Ecto neural progenitor cell (in vitro differentiated cells): ENCODE measurements at places on chromosomes 1 and 21.

GRCh38 chr1:93438716-93439115 is 9.2 kb upstream of the FNBP1L start:
- DNase-seq = no peak

GRCh38 chr1:186783193-186783592 is 45.6 kb upstream of the PLA2G4A start:
- DNase-seq = no peak

DNA sequence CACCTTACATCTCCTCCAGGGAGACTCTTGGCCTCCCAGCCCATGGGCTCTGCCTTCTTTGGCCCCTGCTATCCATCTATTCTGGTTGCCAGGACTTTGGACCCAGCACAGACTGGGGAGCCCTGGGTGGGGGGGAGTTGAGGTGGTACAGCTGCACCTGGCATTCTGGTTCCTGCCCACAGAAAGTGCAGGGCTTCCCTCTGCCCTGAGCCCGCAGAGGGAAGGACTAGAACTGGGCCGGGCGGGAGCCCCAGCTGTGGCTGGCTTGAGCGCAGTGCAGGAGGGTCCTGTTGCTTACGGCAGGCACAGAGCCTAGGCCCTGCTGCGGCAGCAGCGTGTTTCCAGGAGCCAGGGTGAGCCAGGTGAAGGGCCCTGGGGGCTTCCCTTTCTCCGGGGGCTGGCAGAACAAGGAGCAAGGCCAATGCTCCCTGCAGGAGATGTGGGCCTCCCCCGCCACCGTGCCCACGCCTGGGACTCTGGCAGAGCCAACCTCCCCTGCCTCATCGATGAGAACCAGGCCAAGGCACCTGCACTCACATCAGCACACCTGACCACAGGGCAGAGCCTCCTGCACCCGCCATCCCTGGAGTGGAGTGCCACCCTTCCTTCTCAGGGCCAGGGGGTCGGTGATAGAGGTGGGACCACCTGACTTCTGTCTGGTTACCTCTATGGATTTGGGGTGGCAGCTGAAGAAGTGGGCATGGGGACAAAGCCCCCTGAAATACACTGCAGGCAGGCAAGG is 16.1 kb downstream of the PARS2 start:
- no peak for DNase-seq

DNA sequence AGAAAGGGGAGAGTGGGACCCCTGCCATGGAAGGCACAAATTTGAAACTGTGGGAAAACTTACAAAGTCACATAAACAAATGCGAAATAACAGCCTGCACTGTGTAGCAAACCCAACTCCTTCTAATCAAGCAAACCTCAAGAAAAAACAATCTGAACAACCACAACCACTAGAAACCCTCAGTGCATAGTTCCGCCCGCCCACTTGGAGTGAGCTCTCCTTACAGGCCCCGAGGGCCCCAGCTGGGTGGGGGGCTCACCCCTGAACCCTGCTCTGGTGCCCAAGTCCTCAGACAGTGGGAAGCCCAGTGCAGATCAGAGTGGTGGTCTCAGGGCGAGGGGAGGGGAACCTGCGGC is 931 bp upstream of the MXRA8 start:
- no peak for DNase-seq

GRCh38 chr1:224779536-224779935 is 149.9 kb upstream of the DNAH14 start:
- no peak for DNase-seq

GRCh38 chr1:44723496-44724295 is 7.3 kb downstream of the RNU5D-1 start:
- DNase-seq = no peak

DNA sequence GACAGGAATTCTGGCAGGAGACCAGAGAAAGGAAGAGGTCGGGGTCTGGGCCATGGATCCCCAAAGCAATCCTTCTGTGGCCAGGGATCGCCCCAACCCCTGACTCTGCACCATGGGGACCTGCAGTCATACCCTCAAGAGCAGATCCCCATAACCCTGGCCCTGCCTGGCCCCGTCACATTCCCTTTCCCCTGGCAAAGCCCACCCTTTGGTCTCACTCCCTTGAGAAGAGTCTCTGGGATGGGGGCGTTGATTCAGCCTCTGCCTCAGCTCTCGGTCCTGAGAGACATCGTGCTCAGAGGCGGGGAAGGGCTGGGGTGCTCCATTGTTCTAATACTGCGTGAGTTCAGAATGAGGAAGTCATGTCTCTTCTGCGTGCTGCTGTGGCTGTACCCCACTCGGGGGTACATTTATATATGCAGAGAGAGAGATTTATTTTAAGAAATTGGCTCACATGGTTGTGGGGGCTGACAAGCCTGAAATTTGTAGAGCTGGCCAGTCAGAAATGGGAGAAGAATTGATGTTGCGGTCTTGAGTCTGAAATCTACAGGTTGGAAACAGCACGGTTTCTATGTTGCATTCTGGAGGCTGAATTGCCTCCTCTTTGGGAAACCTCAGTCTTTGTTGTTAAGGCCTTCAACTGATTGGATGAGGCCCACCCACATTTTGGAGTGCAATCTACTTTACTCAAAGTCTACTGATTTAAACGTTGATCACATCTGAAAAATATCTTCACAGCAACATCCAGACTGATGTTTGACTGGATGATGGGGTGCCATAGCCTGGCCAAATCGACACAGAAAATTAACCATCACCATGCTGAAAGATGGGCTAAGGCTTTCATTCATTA is 4.2 kb upstream of the PADI2 start:
- DNase-seq = no peak

GRCh38 chr1:165303386-165303785 is 53.1 kb downstream of the LMX1A start:
- no peak for DNase-seq

DNA sequence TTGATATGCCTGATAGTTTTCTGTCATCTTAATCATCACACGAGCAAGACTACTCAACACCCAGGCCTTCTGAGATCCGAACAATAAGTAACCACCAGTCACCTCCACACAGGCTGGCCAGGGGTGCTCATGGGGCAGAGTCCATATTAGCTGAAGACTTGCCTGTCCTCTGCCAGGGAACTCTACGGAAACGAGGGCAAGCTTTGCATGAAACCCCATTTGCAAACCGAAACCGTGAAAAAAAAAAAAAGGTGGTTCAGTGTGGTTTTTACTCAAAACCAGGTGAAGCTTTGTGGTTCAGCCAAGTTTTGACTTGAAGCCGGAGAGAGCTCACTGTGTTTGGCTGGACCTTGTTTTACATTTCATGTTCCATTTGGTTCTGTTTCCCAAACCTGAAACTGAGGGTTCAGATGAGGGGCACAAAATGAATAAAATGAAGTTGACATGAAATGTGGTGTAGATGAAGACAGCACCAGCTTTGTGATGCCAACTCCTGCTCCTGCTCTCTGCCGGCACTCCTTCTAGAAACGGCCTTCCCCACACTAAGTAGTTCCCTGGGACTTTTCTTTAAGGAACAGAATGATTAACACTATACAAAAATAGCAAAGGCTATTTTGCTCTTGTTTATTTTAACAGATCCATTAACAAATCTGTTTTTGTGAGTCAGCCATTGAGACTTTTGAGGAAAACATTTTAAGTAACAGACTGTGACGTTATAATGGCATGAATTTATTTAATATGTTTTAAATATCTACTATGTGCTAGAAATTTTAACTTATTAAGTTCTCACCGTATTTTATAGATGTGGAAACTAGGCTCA is 74.7 kb downstream of the RUNX1 start:
- no peak for DNase-seq

GRCh38 chr1:19435181-19435580 is 50.2 kb downstream of the CAPZB start:
- DNase-seq = no peak

DNA sequence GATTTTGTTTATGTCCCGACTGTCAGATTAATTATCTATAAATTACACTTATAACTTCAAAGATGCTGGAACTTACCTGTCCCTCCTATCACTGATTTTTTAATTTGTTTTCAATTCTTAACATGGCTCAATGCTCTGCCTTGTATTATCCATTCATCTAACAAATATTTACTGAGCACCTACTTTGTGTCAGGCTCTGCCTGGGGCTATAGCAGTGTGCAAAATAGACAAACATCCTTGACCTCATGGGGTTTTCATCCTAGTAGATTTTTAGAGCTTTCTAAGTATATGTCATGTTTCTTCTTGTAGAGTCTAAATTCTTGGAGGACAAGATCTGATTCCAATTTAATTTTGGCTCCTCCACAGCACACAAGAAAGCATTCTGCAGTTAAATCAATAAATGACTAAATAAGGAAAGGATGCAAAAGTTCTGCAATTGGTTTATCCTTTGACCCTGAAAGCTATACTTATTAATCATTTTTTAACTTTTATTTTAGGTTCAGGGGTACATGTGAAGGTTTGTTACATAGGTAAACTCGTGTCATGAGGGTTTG is 10.8 kb upstream of the SMYD2 start:
- no peak for DNase-seq

- DNase-seq = no peak
Measured at GRCh38 chr1:228446852-228447251, 30.2 kb upstream of the TRIM17 start.
